Esophagus squamous epithelium (tissue), 5 donors: ENCODE measurements at places on chromosomes 2 and 18.

- no peak for DNase-seq
Observed at GRCh38 chr18:9433671-9434121, 41.6 kb upstream of the RALBP1 start.

GRCh38 chr2:201126308-201127151 lies 10.6 kb downstream of the CFLAR start:
- DNase-seq = no peak

- DNase-seq = no peak
Observed at GRCh38 chr2:112166806-112167499, 28.8 kb downstream of the FBLN7 start.

GRCh38 chr2:189543367-189543766 lies 37.2 kb downstream of the SLC40A1 start:
- no peak for DNase-seq
